ENCODE measurements at places on chromosomes 13 and 19.
A peak's percentile ranks its signal among the peaks of the same experiment; 100 is the strongest.

GRCh38 chr13:44770951-44771350 is 194.8 kb upstream of the TSC22D1 start:
- DNase-seq = no peak

GRCh38 chr19:38551450-38551813 is 66.3 kb downstream of the MAP4K1 start:
- DNase-seq = no peak

GRCh38 chr13:99218545-99218944 is 17.9 kb downstream of the UBAC2 start:
- DNase-seq = no peak

DNA sequence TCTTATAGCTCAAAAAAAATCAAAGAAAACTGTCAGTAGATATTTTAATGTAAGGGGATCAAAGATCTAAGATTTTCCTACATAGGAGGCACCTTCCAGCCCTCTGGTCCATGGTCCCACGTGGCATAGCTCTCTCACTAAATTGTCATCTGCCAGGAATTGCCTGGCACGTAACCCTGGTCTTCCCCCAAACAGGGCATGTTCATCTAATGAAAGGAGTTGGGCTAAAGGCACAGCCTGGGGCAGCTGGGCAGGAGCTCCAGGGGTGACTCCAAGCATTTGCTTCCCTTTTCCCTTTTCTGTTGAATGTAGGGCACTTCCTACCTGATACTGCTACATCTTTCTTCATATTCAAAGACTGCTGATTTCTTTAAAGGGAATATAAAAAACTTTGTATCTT is 148.7 kb downstream of the COL4A1 start:
- no peak for DNase-seq

- peak; percentile 1 for DNase-seq
These were observed 37.8 kb upstream of the CXCL17 start for GRCh38 chr19:42480335-42481095.

DNA sequence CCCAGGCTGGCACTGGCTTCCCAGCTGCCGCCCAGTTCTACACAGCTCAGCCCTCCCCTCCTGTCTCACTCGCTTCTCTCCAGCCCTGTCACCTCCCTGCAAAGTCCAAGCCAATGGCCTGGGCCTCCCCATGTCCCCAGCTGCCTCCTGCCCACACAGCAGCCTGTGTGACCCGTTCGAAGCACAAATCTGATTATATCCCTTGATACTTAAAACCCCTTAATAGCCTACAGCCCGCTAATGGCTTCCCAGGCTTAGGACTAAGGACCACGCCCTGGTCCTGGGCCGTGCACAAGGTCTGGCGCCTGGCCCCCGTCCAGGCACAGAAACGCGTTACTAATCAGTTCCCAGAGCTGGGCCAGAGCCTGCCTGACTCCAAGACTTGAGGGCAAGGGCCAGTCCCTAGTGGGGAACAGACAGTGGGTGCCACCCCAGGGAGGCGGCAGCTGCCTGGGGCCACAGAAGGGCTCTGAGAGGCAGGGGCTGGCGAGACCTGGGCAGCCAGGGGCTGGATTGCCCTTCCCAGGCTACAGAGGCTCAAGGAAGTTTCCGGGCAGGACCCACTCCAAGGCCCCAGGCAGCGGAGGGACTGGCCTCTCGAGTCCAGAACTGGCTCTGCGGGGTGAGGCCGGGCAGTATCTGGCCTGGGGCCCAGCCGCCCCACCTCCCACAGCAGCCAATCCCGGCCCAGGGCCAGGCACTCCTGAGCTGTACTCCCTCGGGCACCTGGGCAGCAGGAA is 10.4 kb downstream of the XAB2 start:
- DNase-seq = no peak

- no peak for DNase-seq
These were observed 351.0 kb upstream of the PCDH20 start for GRCh38 chr13:61766667-61767058.

DNA sequence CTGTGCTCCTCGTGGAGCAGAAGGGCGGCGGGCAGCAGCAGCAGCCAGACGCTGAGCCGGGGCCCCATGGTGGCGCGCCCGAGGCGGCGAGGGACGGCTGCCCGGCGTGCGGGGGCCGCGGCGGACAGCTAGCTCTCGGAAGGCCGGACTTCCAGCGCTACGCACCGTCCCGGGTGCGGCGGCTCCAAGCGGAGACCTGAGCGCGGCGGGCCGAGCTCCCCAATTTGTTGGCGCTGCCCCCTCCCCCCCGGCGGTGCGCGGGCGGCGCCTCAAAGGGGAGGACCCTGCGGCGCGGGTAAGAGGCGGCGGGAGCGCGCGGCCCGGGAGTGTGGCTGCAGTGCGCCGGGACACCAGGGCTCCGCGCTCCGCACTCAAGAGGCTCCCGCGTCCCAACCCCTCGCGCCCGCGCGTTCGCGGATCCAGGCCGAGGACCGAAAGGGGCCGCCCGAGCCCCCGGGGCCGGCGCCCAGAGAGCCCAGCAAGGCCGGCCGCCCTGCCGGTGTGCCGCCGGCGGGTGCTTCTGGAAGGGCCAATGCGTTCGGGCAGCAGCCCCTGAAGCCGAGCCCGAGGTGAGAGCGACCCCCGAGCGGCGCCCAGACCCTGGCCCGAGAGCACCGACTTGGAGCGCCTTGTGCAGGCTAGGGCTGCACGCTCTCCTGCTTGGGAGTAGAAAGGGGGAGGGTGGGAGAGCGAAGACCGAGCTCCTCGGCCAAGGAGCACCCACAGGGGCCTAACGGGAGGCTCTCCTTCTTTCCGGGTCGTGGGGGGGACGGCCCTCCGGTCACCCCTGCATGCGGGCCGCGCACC is at the start of the genes COL4A1 and COL4A2:
TSS of gene COL4A1 (minus strand) at position 198 of the 807 bp plus-strand sequence. CDS start at position 68, 130 bp downstream.
TSS of gene COL4A2 (plus strand) at position 325 of the 807 bp plus-strand sequence. CDS start 620 bp downstream, outside the sequence.
- DNase-seq = no peak

DNA sequence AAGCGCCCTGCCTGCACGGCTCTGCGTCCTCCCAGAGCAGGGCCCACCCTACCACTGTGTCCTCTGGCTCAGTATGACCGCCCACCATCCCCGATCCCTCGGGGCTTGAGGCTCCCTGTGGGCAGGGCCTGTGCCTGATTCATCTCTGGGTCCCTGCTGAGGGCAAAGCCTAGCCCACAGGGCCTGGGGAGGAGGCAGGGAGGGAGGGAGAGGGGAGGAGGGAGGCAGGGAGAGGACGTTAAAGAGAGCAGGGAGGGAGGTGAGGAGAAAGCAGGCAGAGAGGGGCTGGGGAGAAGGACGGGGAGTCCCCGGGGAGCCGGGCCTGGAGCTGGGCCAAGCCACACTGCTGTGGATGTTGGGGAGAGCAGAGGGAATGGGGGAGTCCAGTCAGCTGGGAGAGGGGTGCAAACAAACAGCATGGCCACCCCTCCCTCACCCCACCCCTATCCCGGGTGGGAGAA is 4.0 kb upstream of the ERFL start:
- DNase-seq = no peak

GRCh38 chr13:37427843-37428494 is 170.6 kb downstream of the POSTN start:
- DNase-seq = no peak

GRCh38 chr13:20239748-20240147 is 7.6 kb upstream of the GJB6 start:
- no peak for DNase-seq

DNA sequence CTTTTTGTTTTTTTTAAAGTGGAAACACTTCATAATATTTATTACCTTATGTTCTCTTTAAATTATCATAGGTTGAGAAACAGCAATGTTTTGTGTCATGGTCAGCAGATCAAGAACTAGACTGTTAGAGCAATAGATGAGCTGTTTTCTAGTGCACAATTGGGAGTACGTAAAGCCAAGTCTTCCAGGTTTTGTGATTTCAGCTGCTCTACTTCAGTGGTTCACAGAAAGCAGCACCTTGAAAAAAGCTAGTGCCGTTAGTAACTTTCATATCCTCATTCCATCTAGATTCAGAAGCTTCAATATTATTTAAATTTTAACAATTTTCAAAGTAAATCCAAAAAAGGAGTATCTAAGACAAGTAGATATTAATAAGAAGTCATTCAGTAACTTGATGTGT is 1.9 kb downstream of the GPR18 start:
- no peak for DNase-seq

DNA sequence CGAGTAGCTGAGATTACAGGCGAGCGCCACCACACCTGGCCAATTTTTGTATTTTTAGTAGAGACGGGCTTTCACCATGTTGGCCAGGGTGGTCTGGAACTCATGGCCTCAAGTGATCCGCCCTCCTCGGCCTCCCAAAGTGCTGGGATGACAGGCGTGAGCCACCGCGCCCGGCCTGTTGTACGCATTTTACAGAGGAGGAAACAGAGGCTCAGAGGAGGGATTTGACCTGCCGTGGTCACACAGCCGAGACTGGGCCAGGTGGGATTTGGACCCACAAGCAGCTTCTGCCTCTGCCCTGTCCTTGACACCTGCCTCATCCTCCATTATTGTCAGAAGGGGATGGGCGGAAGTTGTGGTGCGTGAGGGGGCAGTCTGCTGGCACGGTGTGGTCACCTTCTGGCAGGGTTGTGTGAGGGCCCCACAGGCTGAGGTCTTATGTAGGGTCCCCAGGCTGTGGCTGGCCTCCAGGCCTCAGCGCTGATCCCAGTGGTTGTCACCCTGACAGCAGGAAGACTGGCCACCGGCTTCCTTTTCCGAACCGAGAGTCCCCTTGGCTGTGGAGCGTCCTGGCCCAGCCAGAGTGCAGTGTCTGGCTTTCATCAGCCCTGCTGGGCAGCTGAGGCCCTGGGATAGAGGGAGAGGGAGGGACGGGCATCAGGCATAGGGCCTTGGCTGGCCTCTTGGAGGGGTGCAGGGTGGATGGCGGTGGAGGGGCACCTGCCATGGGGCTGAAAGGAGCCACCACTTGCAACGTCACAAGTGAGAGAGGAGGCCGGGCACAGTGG is 20.3 kb downstream of the NFIC start:
- no peak for DNase-seq

All from activated CD8-positive, alpha-beta memory T cell treated with anti-CD3 and anti-CD28 coated beads for 4 hours (primary cell).